ENCODE measurements at places on chromosomes 3 and 15.

- no peak for DNase-seq
Measured at GRCh38 chr15:57600197-57600596, 8.5 kb downstream of the MYZAP start.

GRCh38 chr15:71170163-71170562 is 54.9 kb downstream of the THSD4 start:
- no peak for DNase-seq

DNA sequence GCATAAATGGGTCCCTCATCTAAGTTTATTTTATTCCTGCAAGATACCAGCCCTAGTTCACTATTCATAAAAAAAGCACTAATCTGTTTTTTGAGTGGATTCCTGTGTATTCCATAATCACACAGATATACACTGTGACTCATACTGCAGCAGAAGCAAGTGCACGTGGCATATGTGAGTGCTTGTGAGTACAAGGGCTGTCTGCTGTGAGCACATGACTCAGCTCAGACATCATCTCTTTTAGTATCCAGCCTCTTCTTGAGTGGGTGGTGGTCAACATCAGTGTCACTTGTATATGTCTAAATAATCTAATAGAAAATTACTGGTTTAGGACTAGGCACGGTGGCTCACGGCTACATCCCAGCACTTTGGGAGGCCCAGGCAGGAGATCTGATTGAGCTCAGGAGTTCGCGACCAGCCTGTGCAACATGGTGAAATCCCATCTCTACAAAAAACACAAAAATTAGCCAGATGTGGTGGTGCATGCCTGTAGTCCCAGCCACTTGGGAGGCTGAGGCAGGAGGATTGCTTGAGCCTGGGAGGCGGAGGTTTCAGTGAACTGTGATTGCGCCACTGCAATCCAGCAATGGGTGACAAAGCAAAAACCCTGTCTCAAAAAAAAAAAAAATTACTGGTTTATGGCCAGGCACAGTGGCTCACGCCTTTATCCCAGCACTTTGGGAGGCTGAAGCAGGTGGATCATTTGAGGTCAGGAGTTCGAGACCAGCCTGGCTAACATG is 49.8 kb downstream of the NIPA2 start:
- no peak for DNase-seq

DNA sequence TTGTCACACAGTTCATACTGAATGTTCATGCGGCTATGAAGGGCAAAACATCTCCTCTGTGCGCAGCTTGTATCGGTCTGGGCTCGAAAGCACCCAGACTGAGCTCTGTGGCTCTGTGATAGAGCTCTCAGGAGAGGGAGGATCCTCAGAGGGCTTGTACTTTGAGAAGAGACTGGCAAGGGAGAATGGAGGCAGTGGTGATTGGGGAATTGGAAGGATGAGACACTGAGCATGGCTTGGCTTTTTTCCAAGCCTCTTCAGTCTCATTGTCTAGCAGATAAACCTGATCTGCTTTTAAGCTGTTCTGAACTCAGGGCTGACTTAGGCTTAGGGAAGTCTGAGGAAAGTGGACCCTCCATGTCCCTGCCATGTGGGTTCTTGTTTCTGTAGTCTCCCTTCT is 43.0 kb downstream of the RAD54L2 start:
- DNase-seq, result no peak

GRCh38 chr3:111749171-111750170 is 109.6 kb upstream of the PHLDB2 start:
- no peak for DNase-seq

DNA sequence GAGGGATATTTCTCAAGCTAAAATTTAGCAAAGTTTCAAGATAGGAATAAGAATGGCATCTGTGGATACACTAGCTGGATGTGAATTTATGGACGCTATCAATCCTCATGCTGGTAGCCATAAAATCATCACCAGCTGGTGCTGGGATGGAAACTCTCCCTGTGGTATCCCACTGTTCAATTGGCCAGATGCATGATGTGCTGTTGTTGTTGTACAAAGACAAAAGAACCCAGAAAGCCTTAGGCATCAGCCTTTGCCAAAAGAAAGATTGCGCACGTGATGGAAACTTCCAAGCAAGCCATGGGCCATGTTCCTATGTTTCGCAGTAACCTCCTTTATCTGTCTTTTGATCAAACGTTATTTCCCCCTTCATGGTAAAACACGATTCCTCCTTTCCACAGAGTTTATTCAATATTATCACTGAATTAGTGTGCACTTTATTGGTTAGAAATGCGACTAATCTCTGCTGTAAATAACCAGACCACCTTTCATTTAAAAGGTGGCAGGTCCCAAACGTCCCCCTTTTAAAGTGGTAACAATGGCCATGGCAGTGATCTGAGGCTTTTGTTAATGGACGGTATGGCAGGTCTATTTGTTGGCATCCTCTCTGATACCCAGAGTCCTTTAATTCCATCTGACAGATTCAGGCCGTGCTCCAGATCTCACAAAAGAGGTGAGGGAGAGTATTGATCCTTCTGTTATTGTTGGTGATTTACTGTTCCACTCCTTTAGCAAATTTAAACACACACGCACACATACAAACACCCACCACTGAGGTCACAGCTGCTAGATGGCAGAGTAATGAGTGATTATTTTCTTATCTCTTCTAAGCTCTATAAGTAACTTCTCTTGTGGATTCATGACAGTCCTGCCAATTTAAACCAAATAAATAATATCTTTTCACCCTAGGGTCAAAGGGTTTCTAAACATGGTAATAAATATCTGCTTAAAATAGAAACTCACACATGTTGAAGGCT is 291.2 kb upstream of the KCNMB2 start:
- no peak for DNase-seq

GRCh38 chr3:144875211-144875610 is 903.6 kb downstream of the DIPK2A start:
- DNase-seq, result no peak

- DNase-seq, result no peak
Measured at GRCh38 chr15:43915631-43916325, 89.0 kb downstream of the WDR76 start.

DNA sequence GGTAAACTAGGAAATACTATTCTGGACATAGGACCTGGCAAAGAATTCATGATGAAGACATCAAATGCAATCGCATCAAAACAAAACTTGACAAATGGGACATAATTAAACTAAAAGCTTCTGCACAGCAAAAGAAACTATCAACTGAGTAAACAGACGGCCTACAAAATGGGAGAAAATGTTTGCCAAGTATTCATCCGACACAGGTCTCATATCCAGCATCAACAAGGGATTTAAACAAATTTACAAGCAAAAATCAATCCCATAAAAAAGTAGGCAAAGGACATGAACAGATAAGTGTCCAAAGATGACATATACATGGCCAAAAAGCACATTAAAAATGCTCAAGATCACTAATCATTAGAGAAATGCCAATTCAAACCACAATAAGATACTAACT is 1088.9 kb downstream of the NAALADL2 start:
- DNase-seq, result no peak

DNA sequence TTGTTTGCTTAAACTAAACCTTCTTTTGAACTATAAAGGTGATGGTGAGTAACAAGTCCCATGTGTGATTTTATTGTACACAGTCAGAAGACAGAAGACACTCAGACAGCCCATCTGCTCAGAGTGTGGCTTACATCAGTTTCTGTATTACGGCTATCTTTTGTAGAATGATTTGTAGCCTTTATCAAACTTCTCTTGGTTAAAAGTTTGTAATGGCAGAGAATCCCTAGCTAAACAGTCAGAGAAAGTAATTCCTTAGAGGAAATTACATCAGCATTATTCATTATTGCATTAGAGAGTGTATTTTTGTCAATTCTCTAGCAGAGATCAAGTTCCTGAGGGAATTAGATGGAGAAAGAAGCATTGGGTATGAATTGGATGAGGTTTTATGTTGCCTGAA is 500.8 kb downstream of the CNTN4 start:
- DNase-seq, result no peak

DNA sequence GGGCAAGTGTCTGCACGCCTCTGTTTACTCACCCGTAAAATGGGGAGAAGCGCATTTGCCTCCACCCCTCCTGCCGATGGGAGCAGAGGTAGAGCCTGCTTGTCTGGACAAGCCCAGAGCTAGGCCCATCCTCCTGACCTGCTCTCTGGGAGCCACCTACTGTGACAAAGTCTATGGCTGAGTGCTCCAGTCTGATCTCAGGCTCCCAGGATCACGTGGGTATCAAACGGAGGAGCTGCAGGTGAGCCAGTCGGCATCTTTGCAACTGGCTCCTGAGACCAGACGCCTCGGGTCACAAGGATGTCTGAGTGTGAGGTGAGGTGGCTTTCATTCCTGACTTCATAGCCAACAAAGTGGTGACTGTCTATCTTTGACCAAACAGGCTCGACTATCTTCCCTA is 2.1 kb upstream of the ALDH1A3 start:
- no peak for DNase-seq

- DNase-seq, result no peak
Measured at GRCh38 chr3:32146746-32147211, 40.4 kb downstream of the GPD1L start.

- DNase-seq, result no peak
Measured at GRCh38 chr3:22101351-22101750, 350.3 kb upstream of the ZNF385D start.

- DNase-seq, result no peak
Measured at GRCh38 chr3:98772022-98772421, 8.9 kb downstream of the ST3GAL6 start.

- no peak for DNase-seq
Measured at GRCh38 chr3:15420871-15421270, 6.5 kb downstream of the METTL6 start.

DNA sequence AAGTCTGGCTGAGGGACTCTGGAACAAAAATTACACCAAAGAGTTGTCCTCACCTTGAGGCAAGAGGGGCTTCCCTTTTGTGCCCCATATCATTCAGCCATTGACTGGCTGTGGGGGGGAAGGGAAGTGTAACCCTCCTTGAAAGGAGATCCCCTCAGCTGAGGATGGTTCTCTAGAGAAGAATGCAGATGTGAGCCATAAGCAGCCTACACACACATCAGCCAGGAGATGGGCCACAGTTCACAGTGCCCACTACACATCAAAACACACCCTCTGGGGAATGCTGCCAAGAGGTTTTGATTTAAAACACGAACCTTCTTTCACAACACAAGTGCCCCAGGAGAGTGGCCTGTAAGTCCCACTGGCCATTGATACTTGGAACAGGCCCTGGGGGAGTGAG is 231.2 kb upstream of the CTDSPL start:
- DNase-seq, result no peak

- no peak for DNase-seq
Measured at GRCh38 chr3:171164067-171164465, 137.5 kb upstream of the SLC2A2 start.

GRCh38 chr3:120258009-120258408 is 27.0 kb downstream of the GPR156 start:
- DNase-seq, result no peak

DNA sequence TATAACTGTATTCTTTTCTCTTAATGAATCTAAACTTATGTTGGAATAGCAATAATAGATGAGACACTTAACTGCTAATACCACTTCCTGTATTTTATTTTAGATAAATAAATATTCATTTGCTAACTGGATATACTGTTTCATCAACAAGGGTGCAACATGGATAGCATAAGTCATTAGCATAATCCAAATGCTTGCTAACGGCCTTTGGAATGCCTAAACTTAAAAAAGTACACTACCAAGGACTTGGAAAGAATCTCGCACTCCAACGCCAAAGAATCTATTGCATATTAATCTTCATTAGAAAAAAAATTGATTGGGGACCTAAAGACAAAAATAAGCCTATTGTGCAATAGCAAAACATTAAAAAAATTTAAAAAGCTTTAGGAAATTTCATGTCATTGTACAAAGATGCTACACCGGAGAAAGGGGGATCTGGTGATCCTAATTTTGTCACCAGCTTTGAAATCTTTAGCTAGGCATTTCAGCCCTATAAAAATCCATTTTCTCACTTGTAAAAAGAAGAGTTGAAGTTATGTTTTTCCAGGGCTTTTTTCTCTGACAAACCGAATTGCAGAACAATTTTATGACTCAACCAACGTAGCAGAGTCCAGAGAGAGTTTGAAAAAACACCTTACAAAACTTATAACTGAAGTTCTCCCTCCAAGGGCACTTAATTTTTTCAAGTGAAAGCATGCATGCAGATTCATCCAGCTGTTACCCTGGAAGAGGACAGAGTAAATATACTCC is 4.1 kb downstream of the VGLL3 start:
- DNase-seq, result no peak

DNA sequence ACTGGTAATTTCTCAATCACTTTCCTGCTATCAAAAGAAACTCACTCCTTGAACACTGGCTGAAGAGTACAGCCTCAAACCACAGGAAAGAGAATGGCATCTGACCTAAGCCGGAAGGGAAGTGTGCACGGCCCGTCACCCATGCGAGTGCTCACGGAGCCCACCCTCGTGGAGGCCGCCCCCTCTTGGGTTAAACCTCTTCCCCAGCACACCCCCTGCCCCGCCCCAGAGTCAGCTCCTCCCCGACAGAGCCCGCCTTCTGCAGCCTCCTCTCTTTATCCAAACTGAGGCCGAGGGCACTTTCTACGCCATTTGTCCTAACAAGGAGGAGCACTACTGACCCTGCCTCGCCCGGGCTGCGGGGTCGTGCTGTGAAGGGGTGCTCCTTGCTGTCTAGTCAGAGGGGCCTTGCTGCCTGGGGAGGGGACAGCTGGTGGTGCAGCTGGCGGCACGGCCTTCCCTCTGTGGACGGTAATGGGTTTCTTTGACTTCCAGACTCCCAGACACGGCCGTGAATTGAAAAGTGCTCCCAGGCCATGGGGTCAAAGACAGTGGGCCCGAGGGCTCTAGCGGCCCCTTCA is 137.7 kb downstream of the NSMCE3 start:
- no peak for DNase-seq

DNA sequence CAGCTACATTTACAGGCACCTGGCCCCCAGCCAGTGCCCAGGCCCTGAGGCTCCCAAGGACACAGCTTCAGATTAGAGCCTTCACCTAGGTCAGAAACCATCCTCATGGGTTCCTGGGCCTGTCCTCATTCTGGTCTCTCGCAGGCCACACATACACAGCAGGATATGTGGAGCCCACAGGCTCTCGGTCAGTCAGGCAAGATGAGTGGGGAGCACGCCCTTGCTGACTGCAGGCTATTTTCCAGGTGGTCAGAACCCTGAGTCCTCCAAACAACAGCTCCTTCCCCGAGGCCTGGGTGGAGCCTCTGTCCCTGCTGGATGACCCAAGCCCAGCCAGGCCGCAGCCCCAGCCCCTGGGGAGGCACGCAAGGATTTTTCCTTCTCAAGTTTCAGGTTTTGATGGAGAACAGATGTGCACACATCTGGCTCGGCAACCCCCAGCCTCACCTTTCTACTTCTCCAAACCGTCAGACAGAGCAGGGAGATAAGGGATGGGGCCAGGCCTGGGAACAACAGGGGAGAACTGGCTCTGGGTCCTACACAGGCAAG is 1.6 kb downstream of the STRA6 start:
- no peak for DNase-seq

DNA sequence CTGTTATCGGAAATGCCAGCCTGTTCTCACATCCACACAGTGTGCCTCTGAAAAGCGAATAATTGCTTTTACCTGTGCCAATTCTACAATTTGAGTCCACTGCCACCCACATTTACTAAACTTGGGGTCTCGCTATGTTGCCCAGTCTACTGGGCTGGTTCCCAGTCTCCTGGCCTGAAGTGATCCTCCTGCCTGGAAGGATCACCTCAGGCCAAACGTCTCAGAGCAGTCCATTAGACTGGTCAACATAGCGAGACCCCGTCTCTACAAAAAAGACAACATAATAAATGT is 827 bp upstream of the INO80 start:
- DNase-seq, result no peak

GRCh38 chr3:5298453-5298852 is 110.9 kb downstream of the EDEM1 start:
- peak; percentile 70 for DNase-seq

Data from GM10248 (cell line).